GM20000 (cell line): ENCODE measurements at places on chromosomes 1 and 21.

- DNase-seq: no peak
Observed at GRCh38 chr1:4057603-4058002, 157.5 kb upstream of the C1orf174 start.

GRCh38 chr21:27320868-27321267 lies 354.0 kb upstream of the ADAMTS5 start:
- no peak for DNase-seq

DNA sequence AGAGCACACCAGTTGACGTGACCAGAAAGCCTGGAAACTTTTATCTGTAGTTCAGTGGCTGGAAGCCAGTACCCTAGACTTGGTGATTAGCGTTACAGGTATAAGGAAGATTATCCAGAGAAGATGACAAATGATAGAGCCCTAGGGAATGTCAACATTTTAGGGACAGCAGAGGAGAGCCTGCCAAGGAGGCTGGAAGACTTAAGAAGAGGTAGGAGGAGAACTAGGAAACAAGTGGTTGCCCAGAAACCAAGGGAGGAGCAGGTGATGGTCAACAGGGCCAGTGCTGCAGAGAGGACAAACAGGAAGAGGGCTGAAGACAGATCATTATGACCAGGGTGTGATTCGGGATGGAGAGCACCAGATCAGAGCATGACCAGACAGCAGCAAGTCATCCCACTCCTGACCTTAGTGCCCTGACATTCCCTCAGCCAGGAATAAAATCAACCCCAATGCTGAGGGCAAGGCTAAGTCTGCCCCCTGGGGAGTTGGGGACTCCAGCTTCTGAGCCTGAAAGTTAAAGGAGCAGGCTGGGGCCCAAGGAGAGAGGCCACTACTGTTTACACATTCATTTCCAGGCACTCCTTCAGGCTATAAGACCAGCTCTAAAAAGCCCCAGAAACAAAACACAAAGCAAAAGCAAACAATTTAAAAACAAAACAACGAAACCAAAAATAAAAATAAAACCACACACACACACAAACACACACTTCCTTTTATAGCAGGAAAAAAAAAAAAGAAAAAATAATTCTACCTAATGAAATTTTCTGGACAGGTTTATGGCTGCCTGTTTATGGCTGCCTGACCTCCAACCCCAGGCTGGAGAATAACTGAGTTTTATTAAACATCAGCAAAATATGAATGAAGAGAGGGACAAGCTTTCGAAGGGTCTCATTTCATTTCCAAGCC lies 48.6 kb upstream of the LRRC52 start:
- no peak for DNase-seq

- DNase-seq: no peak
Observed at GRCh38 chr1:24278726-24279125, 40.4 kb upstream of the GRHL3 start.

GRCh38 chr21:27060190-27060589 lies 93.3 kb upstream of the ADAMTS5 start:
- no peak for DNase-seq

GRCh38 chr1:246591504-246591903 lies 25.2 kb downstream of the CNST start:
- peak; percentile 82 for DNase-seq

DNA sequence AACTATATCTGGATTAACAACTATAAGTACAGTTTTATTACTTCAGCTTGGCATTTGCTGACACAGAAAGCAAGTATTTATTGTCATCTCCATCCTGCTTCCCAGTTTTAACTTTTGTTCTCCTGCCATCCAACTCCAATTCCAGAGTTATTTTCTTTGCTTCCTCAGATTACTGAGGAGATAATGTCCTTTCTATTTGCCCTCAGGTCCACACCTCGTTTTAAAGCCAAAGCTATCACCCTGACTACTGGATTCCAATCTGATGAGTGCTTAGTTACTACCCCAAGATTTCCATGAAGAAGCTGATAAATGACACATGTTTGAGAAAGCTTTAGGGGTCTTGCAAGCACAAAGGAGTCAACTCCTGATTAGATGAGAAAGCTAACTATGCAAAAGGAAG lies 25.2 kb downstream of the ACKR1 start:
- no peak for DNase-seq

- no peak for DNase-seq
Observed at GRCh38 chr1:37633040-37633937, 1.4 kb downstream of the RSPO1 start.

DNA sequence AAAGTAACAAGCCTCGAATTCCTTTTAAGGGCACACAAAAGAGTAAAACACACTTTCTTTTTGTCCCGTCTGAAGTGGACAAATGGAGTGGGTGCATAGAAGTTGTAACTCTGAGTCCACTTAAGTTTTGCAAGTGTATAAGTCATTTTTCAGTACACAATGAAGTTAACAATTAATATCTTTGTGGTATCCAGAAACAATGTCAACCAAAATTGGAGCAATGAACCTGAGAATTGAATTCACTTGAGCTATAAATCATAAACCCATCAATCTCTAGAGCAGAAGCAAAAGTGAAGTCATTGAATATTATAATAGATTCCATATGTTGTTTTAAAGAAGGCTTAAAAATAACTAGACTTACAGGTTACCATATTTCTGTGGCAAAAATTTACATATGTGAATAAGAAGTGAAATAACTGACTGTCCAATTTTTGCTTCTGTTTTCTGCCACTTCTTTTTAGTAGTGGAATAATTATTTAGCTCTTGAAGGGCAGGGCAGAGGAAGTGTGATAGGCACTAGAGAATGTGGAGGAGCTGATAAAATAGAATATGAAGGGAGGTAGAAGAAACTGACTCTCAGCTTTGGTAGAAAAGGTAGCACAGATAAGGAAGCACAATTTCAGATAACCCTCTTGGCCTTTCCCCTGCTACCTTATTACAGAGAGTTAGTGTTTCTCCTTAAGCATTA lies 73.9 kb upstream of the RGL1 start:
- no peak for DNase-seq

GRCh38 chr1:36239941-36240637 lies 15.8 kb downstream of the THRAP3 start:
- no peak for DNase-seq

GRCh38 chr1:62810420-62811274 lies 26.7 kb downstream of the ATG4C start:
- peak; percentile 43 for DNase-seq

DNA sequence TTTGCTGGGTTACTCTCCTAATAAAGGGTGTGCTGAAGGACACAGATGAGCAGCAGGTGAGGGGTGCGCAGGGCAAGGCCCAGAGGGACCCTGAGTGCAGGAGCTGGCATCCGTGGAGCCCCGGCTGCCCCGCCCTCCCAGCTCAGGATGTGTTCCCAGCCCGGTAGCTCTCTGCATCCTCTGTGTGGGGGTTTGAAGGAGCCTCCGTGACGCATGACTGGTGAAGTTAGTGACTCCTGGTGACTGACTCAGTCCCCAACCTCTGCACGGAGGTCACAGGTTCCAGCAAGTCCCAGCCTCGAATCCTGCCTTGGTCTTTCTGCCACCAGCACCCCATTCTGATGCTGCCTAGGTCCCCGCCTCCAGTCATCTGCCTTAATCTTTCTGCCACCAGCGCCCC lies 21.6 kb upstream of the TSPEAR start:
- DNase-seq: no peak

- no peak for DNase-seq
Observed at GRCh38 chr1:60547821-60548220, 474.3 kb upstream of the C1orf87 start.

DNA sequence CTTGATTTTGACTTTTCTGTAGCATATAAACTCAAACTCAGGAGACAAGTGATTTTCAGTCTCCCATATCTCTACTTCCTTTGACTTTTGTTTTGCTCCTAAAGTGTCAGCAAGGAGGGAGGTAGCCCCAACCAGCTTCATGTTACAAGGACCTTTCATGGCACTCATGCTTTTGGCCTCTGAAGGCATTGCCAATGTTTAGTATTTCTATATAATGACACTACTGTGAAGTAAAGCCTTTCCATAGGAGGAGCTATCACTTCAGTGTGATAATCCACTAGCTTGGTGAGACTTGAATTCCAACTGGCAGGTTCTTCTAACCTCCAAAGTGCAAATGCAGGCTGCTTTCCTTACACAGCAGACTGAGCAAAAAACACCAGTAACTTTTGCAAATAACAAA lies 14.4 kb downstream of the COLGALT2 start:
- no peak for DNase-seq

DNA sequence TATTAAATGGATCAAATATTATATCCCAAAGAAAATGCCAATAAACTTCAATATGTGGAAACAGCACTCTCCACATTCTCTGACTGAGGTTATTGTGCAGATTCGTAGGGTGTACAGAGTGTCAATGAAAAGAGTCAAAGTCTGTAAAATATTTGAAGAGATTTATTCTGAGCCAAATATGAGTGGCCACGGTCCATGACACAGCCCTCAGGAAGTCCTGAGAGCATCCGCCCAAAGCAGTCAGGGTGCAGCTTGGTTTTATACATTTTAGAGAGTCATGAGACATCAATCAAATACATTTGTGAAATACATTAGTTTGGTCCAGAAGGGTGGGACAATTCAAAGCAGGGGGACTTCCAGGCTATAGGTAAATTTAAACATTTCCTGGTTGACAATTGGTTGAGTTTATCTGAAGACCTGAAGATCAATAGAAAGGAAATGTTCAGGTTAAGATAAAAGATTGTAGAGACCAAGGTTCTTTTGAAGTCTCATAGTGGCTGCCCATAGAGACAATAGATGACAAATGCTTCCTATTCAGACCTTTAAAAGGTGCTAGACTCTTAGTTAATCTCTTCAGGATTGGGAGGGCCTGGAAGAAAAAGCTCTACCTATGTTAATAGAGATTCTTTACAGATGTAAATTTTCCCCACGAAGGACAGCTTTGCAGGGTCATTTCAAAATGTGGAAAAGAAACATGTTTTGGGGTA lies 569.5 kb downstream of the MATN1 start:
- DNase-seq: no peak
